Gastrocnemius medialis (tissue), 4 donors: ENCODE measurements at places on chromosomes 3 and 15. TPM values are rescaled to one million over a fixed set of nuclear protein-coding genes. Genes with fewer than 3 reads are reported as not detected.

GRCh38 chr3:62134061-62134496 lies 239.3 kb downstream of the FEZF2 start:
- no peaks in the 10 kb centered on the region for H3K36me3 ChIP-seq
- H3K27ac ChIP-seq, result peak overlapping the region; percentile 70
- H3K27me3 ChIP-seq, result no peaks in the 10 kb centered on the region
- DNase-seq, result peak; percentile 83

DNA sequence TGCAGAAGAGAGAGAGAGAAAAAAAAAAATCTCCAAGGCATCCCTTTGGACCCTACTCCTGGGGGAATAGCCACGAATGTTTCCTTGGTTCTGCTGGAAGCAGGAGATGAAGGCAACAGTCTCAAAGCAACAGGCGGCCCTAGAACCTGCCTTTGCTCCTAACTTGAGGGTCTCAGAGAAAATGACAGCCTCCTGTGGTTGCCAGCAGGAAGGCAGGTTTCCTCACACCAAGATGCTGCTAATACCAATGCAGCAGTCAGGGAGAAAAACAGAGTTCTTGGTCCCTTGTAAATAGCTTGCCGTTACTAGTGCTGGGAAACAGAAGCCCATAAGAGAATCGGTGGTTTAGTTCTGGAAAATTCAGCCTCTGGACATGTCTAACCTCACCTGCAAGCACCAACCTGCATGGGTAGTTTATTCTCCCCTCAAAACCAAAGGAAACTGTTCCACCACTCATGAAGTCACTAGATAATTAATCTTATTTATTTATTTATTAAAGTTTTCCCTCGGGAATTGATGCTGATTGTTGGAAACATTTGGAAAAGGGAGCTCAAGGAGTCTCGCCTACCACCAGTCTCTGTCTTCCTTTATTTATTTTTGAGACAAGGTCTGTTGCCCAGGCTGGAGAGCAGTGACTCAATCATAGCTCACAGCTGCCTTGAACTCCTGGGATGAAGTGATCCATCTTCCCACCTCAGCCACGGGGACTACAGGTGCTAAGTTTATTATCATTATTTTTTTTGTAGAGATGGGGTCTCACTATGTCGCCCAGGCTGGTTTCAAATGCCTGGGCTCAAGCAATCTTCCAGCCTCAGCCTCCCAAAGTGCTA lies 883 bp upstream of the FRMD4B start:
- H3K36me3 ChIP-seq, result no peaks in the 10 kb centered on the region
- no peak overlapping the region for H3K4me3 ChIP-seq
- DNase-seq, result no peak
- H3K4me1 ChIP-seq, result peaks cover 12% of the 10 kb centered on the region

GRCh38 chr3:157512534-157512933 lies 9.3 kb upstream of the VEPH1 start:
- no peaks in the 10 kb centered on the region for H3K4me1 ChIP-seq
- no peaks in the 10 kb centered on the region for H3K36me3 ChIP-seq
- DNase-seq, result no peak
- no peak overlapping the region for H3K27ac ChIP-seq
- H3K27me3 ChIP-seq, result no peaks in the 10 kb centered on the region
- H3K4me3 ChIP-seq, result no peak overlapping the region

DNA sequence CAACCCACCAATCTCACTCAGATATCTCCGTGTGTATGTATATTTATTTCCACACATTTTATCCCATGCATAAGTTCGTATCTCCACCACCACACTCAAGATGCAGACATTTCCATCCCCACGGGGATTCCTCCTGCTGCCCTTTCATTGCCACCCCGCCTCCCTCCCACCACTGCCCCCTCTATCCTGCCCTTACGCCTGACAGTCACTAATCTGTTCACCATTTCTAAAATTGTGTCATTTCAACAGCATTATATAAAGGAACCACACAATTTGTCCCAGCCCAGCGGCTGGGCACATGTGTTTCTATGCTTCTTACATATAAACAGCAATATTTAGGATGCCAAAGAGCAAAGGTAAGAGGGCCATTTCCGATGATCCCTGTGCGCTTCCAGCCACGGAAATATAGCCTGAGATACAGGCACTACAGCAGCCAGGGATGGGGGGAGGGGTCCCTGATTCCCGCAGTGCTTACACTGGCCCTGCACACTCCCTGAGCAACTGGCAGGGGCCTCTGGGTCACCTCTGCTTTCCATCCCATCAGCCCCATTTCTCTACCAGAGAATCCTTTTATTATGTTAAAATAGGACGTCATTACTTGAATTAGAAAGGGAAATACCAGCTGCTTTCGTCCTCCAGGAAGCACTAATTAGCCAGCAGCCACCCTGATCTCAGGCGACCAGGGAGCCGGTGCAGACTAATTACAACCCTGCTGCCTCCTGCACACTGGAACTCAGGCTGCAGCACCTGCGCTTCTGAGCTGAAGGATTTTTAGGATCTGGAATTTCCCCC lies 372.0 kb upstream of the ATP10A start:
- H3K4me1 ChIP-seq, result no peaks in the 10 kb centered on the region
- H3K36me3 ChIP-seq, result no peaks in the 10 kb centered on the region
- H3K27me3 ChIP-seq, result no peaks in the 10 kb centered on the region
- H3K27ac ChIP-seq, result no peak overlapping the region
- no peak for DNase-seq
- no peak overlapping the region for H3K4me3 ChIP-seq

GRCh38 chr15:57591822-57592367 lies at the start of gene MYZAP:
MYZAP (plus strand) TSS chr15:57591904; CDS start chr15:57592035, 131 bp downstream.
- H3K27me3 ChIP-seq, result no peaks in the 10 kb centered on the region
- H3K4me3 ChIP-seq, result peak within 1 kb of the TSS; percentile 65
- DNase-seq, result no peak

DNA sequence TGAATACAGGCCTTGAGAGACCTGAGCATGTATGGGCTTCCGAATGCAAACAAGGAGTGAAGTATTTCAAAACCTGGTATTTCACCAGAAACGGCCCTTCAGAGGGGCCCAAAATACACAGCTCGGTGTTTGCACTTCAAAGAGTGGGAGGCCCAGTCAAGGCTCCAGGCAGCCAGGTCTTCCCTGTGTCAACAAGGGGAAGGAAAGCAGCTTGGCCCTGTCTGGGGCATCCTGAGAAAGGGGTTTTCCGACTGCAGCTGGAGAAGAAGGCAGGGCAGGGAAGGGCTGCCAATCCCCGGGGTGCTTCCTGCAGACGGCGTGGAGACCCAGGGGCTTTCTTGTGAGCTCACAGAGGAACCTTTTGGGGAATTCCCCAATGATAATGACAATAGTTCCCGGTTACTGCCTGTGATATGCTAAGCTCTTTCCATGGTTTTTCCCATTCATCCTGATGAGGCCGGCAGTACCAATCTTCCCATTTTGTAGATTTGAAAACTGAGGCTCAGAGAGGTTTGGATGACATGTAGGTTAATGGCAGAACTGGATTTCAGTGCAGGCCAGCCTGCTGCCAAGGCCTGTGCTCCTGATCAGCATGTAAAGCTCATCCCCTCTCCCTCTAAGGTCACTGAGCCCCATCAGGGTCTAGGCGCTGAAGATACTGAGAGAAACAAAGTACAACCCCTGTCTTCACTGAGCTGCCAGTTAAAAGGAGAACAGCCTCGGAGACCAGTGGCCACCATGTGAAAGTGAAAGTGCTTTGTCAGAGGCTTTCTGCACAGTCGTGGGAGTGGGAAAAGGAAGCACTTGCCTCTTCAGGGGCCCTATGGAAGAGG lies 43.0 kb upstream of the TLE3 start:
- H3K4me1 ChIP-seq, result peaks cover 5% of the 10 kb centered on the region
- H3K4me3 ChIP-seq, result no peak overlapping the region
- DNase-seq, result no peak
- H3K27me3 ChIP-seq, result no peaks in the 10 kb centered on the region
- no peaks in the 10 kb centered on the region for H3K36me3 ChIP-seq

Gene PDZRN3
- 30.3 TPM for total RNA-seq

Gene TGM5
- total RNA-seq, result not detected
